ENCODE measurements at places on chromosomes 6 and 20. TPM values are rescaled to one million over a fixed set of nuclear protein-coding genes. Genes with fewer than 3 reads are reported as not detected.

Gene TSHZ2
- total RNA-seq = not detected

Gene GSTA3
- not detected for total RNA-seq

Gene CENPB
- total RNA-seq = 131 TPM

Gene GMDS
- 10.9 TPM for total RNA-seq

Gene SLC29A1
- 49.8 TPM for total RNA-seq

Gene BCAS1
- 0.37 TPM for total RNA-seq
